OCI-M1 (cell line): ENCODE measurements at places on chromosomes 16 and 17.

DNA sequence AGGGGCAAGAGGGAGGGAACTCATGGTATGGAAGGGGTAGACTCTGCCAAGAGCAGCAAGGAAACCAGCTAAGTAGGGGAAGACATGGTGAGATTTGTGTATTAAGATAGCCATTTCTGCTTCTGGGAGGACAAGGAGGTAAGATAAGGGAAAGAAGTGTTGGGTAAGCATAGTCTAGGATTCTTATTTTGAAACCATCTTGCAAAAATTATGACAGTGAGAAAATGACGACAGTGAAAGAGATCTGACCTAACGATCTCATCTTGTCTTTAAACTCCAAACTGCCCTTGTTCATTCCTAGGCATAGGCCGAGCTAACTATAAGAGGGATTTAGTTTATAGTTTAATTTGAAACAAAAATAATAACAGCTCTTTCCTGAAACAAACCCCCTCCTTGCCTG is 5.6 kb upstream of the RBL2 start:
- peak; percentile 4 for DNase-seq

DNA sequence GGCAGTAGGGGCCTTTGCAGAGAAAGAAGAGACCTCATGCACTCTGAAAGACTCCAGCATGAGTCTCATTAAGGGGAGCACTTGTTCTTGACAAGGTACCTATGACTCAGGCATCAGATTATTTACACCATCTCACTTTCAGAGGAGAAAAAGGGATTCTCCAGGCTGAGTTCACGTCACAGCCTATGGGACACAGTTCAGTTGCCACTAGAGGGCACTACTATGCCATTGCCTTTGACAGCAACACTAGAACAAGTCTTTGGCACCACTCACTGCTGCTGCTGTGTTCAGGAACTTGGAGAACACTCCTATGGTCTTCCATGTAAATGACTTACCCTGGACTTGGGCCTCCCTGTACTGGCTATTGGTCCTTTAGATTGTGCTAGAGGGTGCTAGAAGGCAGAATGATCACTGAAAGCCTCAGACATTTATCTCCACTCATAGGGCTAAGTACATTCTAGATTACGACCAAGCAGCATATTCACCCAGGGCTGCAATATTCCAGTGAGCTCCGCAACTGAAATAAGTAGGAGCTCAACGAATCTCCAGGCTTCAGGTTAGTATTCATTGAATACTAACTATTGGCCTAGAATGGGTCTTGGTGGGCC is 225.1 kb upstream of the CA10 start:
- DNase-seq = peak; percentile 85

DNA sequence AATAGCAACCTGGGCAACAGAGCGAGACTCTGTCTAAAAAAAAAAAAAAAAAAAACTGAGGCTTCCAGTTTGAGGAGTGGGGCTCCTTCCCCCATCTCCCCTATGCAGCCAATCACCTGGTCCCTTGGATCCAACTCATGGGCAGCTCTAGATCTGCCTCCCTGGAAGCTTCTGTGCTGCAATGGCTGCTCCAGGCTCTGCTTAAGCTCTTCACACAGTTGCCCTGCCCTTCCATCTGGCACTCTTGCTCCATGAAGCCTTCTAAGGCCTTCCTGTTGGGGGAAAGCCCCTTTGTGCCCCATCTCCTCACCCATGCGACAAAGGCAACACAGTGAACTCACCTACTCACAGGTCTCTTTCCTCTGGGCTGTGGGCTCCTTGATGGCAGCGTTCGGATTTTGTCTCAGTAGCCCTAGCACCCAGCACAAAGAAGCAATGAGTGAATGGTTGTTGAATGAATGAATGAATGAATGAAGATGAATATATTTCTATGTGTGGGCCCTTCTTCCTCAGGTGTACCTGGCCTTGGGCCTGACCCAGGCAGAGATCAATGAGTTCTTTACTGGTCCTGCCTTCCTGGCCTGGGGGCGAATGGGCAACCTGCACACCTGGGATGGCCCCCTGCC is 1.9 kb downstream of the NAGLU start:
- no peak for DNase-seq

DNA sequence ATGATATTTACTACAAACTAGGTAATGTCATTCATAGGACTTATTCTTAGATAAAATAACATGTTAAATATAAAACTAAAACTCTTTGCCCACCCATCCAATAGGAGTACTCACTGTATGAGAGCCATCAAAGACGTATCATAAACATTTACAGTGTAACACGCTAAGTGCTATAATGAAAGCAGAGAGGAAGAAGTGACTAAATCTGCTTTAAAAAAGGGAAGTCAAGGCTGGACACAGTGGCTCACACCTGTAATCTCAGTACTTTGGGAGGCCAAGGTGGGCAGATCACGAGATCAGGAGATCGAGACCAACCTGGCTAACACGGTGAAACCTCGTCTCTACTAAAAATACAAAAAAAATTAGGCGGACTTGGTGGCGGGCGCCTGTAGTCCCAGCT is 32.4 kb downstream of the SPAG9 start:
- no peak for DNase-seq

DNA sequence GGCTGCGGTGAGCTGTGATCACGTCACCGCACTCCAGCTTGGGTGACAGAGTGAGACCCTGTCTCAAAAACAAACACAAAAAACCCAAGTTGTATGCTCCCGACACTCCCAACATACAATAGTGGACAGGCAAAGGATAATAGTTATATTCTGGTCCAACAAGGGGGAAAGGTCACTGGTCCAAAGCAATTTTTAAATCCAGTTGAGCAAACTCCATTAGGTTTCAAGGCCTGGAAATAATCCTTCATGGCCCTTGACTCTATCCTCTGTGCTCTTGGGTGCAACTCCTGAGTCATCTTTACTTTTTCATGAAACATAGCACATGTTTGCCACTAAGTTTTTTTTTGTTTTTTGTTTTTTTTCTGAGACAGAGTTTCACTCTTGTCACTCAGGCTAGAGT is 50.3 kb upstream of the PHOSPHO1 start:
- DNase-seq = no peak

- DNase-seq = no peak
Measured at GRCh38 chr16:66923247-66923731, 2.0 kb downstream of the RRAD start.

- DNase-seq = no peak
Measured at GRCh38 chr16:15594711-15595320, 48.1 kb downstream of the MARF1 start.
